ENCODE measurements at places on chromosomes 1 and 21.

GRCh38 chr1:109659145-109659544 lies 3.2 kb downstream of the GSTM4 start:
- peaks cover 47% of the 10 kb centered on the region for H3K4me1 ChIP-seq
- H3K27ac ChIP-seq = no peak overlapping the region
- H3K36me3 ChIP-seq = no peaks in the 10 kb centered on the region
- no peaks in the 10 kb centered on the region for H3K27me3 ChIP-seq
- DNase-seq = peak; percentile 44
- H3K4me3 ChIP-seq = no peak overlapping the region

GRCh38 chr1:84642774-84643173 lies 47.5 kb downstream of the SSX2IP start:
- no peak overlapping the region for H3K27ac ChIP-seq
- H3K27me3 ChIP-seq = no peaks in the 10 kb centered on the region
- no peaks in the 10 kb centered on the region for H3K4me1 ChIP-seq
- DNase-seq = no peak
- H3K4me3 ChIP-seq = no peak overlapping the region

- peak overlapping the region; percentile 90 for H3K4me3 ChIP-seq
- DNase-seq = no peak
- peaks cover 22% of the 10 kb centered on the region for H3K36me3 ChIP-seq
- H3K27ac ChIP-seq = peak overlapping the region; percentile 99
These were observed 3.7 kb downstream of the GADD45A start for GRCh38 chr1:67688526-67689219.

DNA sequence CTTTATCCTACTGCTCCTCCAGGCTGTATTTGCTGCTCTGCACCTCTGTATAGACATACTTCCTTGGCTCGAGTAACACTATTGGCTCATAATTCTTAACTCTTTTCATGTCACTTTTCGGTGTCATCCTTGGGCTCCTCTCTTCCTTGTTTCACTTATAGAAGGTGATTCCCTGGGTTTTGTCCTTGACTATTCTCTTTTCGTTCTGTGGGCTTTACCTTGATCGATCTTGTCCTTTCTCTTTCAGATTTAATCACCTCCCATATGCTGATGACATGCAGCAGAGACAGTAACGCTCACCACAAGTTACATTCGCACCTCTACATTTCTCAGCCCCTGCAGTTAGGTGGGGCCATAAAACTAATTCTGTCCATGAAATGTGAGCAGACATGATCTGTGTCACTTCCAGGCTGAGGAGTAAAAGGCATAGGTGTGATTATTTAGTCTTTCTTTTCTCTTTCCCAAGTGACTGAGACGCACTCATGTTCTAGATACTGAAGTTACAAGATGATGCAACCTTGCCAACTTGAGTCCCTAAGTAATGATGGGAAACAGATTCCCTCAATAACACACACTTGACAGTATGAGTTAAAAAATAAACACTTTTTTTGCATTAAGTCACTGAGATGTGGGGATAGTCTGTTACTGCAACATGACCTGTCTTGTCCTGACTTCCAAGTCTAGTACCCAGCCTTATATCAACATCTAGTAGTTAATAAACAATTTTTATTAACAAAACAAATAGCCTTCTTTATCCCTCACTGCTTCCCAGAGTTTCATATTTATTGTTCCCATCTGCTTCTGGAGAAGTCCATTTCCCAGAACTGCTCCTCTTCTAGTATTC lies 49.9 kb upstream of the HAO2 start:
- no peak overlapping the region for H3K4me3 ChIP-seq
- DNase-seq = no peak
- peaks cover 9% of the 10 kb centered on the region for H3K27me3 ChIP-seq
- H3K4me1 ChIP-seq = no peaks in the 10 kb centered on the region
- no peak overlapping the region for H3K27ac ChIP-seq
- H3K36me3 ChIP-seq = no peaks in the 10 kb centered on the region

DNA sequence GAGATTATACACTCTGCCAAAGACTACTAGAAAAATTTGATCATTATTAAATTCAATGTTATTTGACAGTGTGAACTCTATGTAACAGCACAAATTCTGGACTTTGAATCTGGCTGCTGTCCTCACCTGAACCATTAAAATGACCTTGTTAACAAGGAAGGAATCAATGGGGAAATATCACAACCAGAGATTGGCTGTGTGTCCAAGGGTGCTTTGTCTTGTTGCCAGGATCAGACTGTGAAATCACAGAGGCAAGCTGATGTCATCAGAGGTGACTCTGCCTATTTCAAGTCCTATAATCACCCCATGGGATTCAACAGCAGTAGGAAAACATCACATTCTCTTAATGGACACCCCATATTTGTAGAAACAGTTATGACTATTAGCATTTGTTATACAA lies 46.8 kb downstream of the ADAMTS5 start:
- no peaks in the 10 kb centered on the region for H3K27me3 ChIP-seq
- DNase-seq = no peak
- H3K27ac ChIP-seq = no peak overlapping the region
- H3K4me1 ChIP-seq = no peaks in the 10 kb centered on the region
- no peak overlapping the region for H3K4me3 ChIP-seq

DNA sequence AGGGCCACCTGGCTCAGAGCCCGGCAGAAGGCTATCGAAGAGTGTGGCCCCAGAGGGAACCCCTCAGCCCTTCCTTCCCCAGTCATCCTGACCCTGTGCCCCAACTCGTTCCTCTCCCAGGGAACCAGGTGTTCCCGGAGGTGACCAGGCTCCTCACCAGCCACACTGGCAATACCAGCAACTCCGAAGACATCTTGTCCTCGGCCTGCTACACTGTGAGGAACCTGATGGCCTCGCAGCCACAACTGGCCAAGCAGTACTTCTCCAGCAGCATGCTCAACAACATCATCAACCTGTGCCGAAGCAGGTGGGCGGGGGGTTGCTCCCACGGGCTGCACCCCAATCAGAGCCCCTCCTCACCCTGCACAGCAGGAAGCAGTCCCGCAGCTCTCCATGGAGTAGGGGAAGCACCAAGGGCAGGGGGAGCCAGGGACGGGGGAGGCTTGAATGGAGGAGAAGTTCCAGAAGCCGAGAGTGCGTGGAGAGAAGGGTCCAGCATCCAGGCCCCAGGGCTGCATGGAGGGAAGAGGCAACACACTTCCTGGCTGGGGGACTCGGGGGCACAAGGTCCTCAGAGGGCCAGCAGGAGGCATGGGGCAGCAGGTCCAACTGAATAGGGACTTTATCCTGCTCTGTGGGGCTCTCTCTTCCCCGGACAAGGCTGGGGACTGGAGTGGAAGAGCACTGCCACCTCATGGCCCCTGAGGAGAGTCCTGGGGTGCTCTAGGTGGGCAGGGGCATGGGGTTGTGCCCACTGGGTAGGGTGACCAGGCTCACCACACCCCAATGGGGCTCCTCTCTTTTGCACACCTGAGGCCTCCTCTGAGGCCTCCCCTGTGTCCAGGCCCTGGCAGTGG lies 41.7 kb downstream of the PKP1 start:
- H3K4me1 ChIP-seq = no peaks in the 10 kb centered on the region
- DNase-seq = peak; percentile 24
- no peak overlapping the region for H3K4me3 ChIP-seq
- H3K27me3 ChIP-seq = peaks cover 18% of the 10 kb centered on the region

DNA sequence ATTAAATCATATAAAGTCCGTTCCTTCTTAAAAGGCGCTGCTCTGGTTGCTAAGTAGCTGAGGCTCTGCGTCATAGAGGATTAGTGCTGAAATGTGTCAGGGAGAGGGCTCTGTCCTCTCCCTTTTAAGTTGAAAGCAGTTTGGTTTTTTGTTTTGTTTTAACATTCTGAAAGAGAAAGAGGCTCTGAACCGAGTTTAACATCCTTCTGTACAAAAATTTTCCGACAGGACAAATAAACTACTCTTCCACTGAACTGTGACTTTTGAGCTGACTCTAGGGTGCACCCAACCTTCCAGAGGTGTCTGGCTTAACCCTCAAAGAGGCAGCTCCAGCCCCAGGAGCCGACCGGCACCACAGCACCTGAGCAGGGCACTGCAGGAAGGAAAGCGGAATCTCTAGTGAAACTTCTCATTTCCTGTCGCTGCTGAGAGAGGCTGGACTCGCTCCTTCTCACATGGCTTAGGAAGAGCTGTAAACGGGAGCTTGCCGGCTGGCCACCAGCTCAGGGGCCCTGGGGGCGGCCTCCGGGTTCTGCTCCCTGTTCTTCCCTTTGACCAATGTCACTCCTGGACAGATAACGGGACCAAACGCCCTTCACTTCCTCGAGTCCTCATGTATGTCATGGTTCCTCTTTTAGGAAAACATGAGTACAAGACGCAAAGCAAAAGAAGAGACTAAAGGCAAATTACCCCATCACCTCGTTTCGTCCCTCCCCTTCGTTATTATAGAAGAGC lies 1.2 kb downstream of the VAV3 start:
- H3K36me3 ChIP-seq = no peaks in the 10 kb centered on the region
- H3K27ac ChIP-seq = no peak overlapping the region
- H3K27me3 ChIP-seq = no peaks in the 10 kb centered on the region
- DNase-seq = no peak
- H3K4me3 ChIP-seq = no peak overlapping the region
- peaks cover 11% of the 10 kb centered on the region for H3K4me1 ChIP-seq

GRCh38 chr1:118104951-118105350 lies 80.1 kb downstream of the SPAG17 start:
- no peaks in the 10 kb centered on the region for H3K36me3 ChIP-seq
- H3K27ac ChIP-seq = no peak overlapping the region
- H3K27me3 ChIP-seq = peaks cover 20% of the 10 kb centered on the region
- H3K4me3 ChIP-seq = no peak overlapping the region
- no peak for DNase-seq

- H3K27me3 ChIP-seq = peaks cover 85% of the 10 kb centered on the region
- H3K4me3 ChIP-seq = no peak overlapping the region
- H3K4me1 ChIP-seq = no peaks in the 10 kb centered on the region
- no peaks in the 10 kb centered on the region for H3K36me3 ChIP-seq
- DNase-seq = no peak
These were observed 82.0 kb downstream of the GLIS1 start for GRCh38 chr1:53656747-53657530.

- H3K27ac ChIP-seq = no peak overlapping the region
- DNase-seq = no peak
- H3K27me3 ChIP-seq = peaks cover 21% of the 10 kb centered on the region
- H3K4me3 ChIP-seq = no peak overlapping the region
- no peaks in the 10 kb centered on the region for H3K36me3 ChIP-seq
- H3K4me1 ChIP-seq = no peaks in the 10 kb centered on the region
These were observed 40.3 kb downstream of the LMX1A start for GRCh38 chr1:165316153-165316772.

GRCh38 chr1:228515200-228515834 lies 28.1 kb downstream of the RNF187 start:
- H3K4me1 ChIP-seq = no peaks in the 10 kb centered on the region
- H3K27ac ChIP-seq = no peak overlapping the region
- H3K4me3 ChIP-seq = no peak overlapping the region
- H3K27me3 ChIP-seq = peaks cover 27% of the 10 kb centered on the region

- no peaks in the 10 kb centered on the region for H3K36me3 ChIP-seq
- peaks cover 8% of the 10 kb centered on the region for H3K4me1 ChIP-seq
- no peaks in the 10 kb centered on the region for H3K27me3 ChIP-seq
- H3K27ac ChIP-seq = no peak overlapping the region
These were observed 2.6 kb downstream of the ZBTB48 start for GRCh38 chr1:6582370-6582769.

DNA sequence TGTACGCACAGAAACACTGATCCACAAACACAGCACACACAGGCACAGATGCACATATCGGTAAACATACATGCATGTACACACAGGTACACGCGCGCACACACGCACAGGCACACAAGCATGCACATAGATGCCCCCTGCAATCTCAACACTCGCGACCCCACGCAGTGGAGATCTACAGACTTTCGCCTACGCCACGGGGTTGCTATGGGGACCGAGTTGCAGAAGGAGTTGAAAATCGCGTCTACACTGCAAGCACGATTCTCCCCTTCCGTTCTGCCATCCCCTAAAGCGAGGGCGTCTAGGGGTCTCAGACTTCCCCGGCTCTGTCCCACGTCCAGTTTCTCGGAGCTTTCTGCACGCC lies 826 bp downstream of the TRIM17 start:
- peak overlapping the region; percentile 64 for H3K4me3 ChIP-seq
- peaks cover 65% of the 10 kb centered on the region for H3K4me1 ChIP-seq
- H3K36me3 ChIP-seq = no peaks in the 10 kb centered on the region
- H3K27ac ChIP-seq = no peak overlapping the region
- DNase-seq = no peak
- H3K27me3 ChIP-seq = no peaks in the 10 kb centered on the region

GRCh38 chr1:20028726-20029125 lies 41.3 kb upstream of the PLA2G5 start:
- no peak overlapping the region for H3K4me3 ChIP-seq
- DNase-seq = no peak
- no peaks in the 10 kb centered on the region for H3K4me1 ChIP-seq
- H3K27ac ChIP-seq = no peak overlapping the region

GRCh38 chr1:53730224-53730865 lies 8.6 kb downstream of the GLIS1 start:
- H3K4me3 ChIP-seq = no peak overlapping the region
- no peak overlapping the region for H3K27ac ChIP-seq
- H3K4me1 ChIP-seq = no peaks in the 10 kb centered on the region
- DNase-seq = no peak

- DNase-seq = no peak
- no peaks in the 10 kb centered on the region for H3K27me3 ChIP-seq
- H3K4me1 ChIP-seq = no peaks in the 10 kb centered on the region
- no peak overlapping the region for H3K27ac ChIP-seq
These were observed 1.5 kb downstream of the THEMIS2 start for GRCh38 chr1:27873671-27874384.

GRCh38 chr1:23573574-23574182 lies 14.4 kb upstream of the ID3 start:
- H3K27me3 ChIP-seq = no peaks in the 10 kb centered on the region
- peaks cover 54% of the 10 kb centered on the region for H3K4me1 ChIP-seq
- peak overlapping the region; percentile 34 for H3K27ac ChIP-seq
- no peaks in the 10 kb centered on the region for H3K36me3 ChIP-seq
- DNase-seq = no peak

GRCh38 chr1:229117664-229118300 lies 153.1 kb upstream of the RAB4A start:
- no peak overlapping the region for H3K4me3 ChIP-seq
- H3K27ac ChIP-seq = no peak overlapping the region
- H3K36me3 ChIP-seq = no peaks in the 10 kb centered on the region

All from PC-9 (cell line).